Adrenal gland (tissue), 19 donors: ENCODE measurements at places on chromosomes 4 and X. TPM values are rescaled to one million over a fixed set of nuclear protein-coding genes. Genes with fewer than 3 reads are reported as not detected.

DNA sequence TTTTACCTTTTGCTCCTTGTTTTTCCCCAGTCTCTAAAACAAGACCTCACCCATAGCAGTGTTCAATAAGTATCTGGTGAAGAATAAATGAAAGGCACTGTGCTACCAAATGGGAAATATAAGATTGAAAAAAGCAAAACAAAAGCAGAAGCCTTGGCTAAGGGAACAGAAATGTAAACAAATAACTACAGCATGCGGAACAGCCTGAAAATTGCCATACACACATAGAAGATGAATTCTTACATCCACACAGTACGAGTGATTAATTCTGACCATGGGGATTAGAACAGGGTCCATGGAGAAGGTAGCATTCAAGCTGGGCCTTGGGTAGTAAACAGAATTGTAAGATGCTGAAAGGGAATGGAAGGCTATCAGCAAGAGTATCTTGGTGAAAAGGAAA is 40.5 kb downstream of the TMEM150C start:
- H3K4me1 ChIP-seq = peaks cover 17% of the 10 kb centered on the region
- no peak overlapping the region for H3K4me3 ChIP-seq
- no peaks in the 10 kb centered on the region for H3K27me3 ChIP-seq

The SLC10A7 gene
- 26.4 TPM for polyA plus RNA-seq

GRCh38 chr4:38306482-38307071 is 346.4 kb downstream of the PTTG2 start:
- no peak overlapping the region for H3K27ac ChIP-seq
- H3K4me3 ChIP-seq = no peak overlapping the region
- H3K27me3 ChIP-seq = no peaks in the 10 kb centered on the region
- DNase-seq = no peak

DNA sequence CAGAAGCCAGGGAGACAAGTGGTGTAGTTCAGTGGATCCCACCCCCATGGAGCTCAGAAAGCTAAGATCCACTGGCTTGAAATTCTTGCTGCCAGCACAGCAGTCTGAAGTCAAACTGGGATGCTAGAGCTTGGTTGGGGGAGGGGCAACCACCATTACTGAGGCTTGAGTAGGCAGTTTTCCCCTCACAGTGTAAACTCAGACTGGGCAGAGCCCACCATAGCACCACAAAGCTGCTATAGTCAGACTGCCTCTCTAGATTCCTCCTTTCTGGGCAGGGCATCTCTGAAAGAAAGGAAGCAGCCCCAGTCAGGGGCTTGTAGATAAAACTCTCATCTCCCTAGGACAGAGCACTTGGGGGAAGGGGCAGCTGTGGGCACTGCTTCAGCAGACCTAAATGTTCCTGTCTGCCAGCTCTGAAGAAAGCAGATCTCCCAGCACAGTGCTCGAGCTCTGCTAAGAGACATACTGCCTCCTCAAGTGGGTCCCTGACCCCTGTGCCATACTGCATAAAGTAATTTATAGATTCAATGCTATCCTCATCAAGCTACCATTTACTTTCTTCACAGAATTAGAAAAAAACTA is 163.2 kb downstream of the HHIP start:
- no peaks in the 10 kb centered on the region for H3K27me3 ChIP-seq
- H3K27ac ChIP-seq = no peak overlapping the region
- no peak for DNase-seq

GRCh38 chr4:1987721-1988326 is 20.9 kb downstream of the NELFA start:
- DNase-seq = no peak
- no peaks in the 10 kb centered on the region for H3K4me1 ChIP-seq
- H3K27ac ChIP-seq = no peak overlapping the region
- no peaks in the 10 kb centered on the region for H3K27me3 ChIP-seq

The IL2 gene
- polyA plus RNA-seq = not detected

The VAMP7 gene
- 15.1 TPM for polyA plus RNA-seq

GRCh38 chr4:3434881-3435685 is 6.7 kb upstream of the HGFAC start:
- no peak for DNase-seq
- no peaks in the 10 kb centered on the region for H3K27me3 ChIP-seq
- H3K36me3 ChIP-seq = no peaks in the 10 kb centered on the region
- H3K4me1 ChIP-seq = peaks cover 10% of the 10 kb centered on the region

The ARHGAP36 gene
- polyA plus RNA-seq = 17.9 TPM

The TMEM144 gene
- 10.1 TPM for polyA plus RNA-seq

GRCh38 chrX:128717635-128718578 is 665.7 kb upstream of the ACTRT1 start:
- H3K27ac ChIP-seq = no peak overlapping the region
- H3K4me3 ChIP-seq = no peak overlapping the region
- H3K4me1 ChIP-seq = no peaks in the 10 kb centered on the region

- no peak for DNase-seq
- H3K27me3 ChIP-seq = no peaks in the 10 kb centered on the region
- H3K36me3 ChIP-seq = no peaks in the 10 kb centered on the region
- H3K27ac ChIP-seq = no peak overlapping the region
- peaks cover 2% of the 10 kb centered on the region for H3K4me1 ChIP-seq
- no peak overlapping the region for H3K4me3 ChIP-seq
These were observed 139.5 kb downstream of the STIM2 start for GRCh38 chr4:27000122-27000521.

DNA sequence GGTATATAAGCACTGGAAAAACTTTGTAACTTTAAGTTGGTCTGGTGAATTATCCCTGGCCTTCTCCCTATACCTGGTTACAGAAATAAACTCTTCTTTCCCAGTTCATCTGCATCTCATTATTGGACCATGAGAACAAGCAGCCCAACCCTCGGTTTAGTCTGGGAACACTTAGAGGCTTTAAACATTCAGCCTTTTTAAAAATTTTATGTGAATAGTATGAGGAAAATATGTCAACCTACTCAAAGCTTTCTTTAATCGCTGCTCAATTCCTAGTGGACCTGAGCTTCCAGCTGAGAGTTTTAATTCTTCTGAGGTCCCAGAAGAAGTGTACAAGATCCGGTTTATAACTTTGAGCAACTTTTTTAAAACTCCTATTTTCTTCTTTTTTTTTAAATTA is 358.6 kb upstream of the NOCT start:
- no peak overlapping the region for H3K4me3 ChIP-seq
- no peaks in the 10 kb centered on the region for H3K4me1 ChIP-seq
- DNase-seq = no peak
- H3K27ac ChIP-seq = no peak overlapping the region
- H3K36me3 ChIP-seq = no peaks in the 10 kb centered on the region

The SPANXA2 gene
- polyA plus RNA-seq = not detected

GRCh38 chr4:84681486-84682274 is 98.8 kb downstream of the CDS1 start:
- H3K4me1 ChIP-seq = no peaks in the 10 kb centered on the region
- no peak overlapping the region for H3K27ac ChIP-seq
- H3K4me3 ChIP-seq = no peak overlapping the region
- DNase-seq = no peak
- H3K36me3 ChIP-seq = no peaks in the 10 kb centered on the region

The SPINK2 gene
- polyA plus RNA-seq = not detected

- no peaks in the 10 kb centered on the region for H3K36me3 ChIP-seq
- no peak for DNase-seq
- no peaks in the 10 kb centered on the region for H3K27me3 ChIP-seq
These were observed 61.4 kb downstream of the IGFBP7 start for GRCh38 chr4:57048590-57049304.

DNA sequence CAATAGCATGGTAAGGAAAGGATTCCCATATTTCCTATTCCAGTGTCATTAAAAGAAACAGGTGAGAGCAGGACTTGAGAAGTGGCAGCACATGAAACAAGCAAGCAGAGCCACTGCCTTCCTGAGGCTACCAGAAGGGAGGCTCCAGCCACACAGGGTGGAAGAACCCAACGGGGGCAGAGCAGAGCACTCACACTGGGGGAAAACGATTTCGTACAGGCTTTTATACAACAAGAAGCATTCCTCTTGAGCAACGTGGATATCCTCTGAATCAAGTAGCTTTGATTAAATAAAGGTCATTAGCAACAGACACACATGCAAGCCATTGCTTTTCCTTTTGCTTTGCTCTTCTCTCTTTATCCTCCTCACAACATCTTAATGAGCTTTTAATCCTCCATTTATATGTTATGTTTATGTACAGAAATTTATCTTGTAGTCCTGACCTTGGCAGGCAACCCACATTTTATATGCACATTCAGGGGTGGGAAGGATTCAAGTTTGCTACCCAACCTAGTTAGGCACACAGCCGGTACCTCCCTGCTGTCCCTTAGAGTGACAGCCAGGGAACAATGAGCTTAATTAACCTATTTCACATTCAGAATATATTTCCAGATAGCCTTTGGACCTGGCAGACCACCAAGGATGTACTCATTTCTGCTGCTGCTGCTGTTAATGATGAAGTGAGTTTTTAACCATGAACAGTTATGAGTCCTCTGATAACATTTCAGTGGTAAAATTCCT is 202.1 kb downstream of the ARHGAP24 start:
- no peaks in the 10 kb centered on the region for H3K4me1 ChIP-seq
- H3K36me3 ChIP-seq = no peaks in the 10 kb centered on the region
- no peaks in the 10 kb centered on the region for H3K27me3 ChIP-seq

The UGT2B15 gene
- polyA plus RNA-seq = not detected

DNA sequence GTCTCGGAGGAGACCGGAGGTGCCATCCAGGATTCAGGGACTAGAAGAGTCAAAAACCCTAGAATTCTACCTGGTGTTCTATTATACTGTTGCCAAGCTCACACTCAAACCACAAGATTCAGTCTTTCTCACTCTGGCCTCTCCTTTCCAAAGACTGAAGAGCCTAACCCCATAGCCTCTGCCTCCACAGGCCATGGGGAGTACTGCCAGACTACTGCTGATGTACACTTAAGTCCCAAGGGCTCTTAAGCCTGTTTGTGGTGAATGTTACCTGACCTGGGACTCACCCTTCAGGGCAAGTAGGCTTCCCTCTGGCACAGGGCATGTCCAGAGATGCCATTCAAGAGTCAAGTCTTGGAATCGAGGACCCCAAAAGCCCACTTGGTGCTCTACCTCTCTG is 58.9 kb upstream of the IRS4 start:
- DNase-seq = no peak
- H3K4me1 ChIP-seq = no peaks in the 10 kb centered on the region
- no peak overlapping the region for H3K27ac ChIP-seq

GRCh38 chr4:5186271-5187064 is 135.2 kb downstream of the STK32B start:
- no peak overlapping the region for H3K27ac ChIP-seq
- H3K4me3 ChIP-seq = no peak overlapping the region
- no peaks in the 10 kb centered on the region for H3K27me3 ChIP-seq
- DNase-seq = no peak

DNA sequence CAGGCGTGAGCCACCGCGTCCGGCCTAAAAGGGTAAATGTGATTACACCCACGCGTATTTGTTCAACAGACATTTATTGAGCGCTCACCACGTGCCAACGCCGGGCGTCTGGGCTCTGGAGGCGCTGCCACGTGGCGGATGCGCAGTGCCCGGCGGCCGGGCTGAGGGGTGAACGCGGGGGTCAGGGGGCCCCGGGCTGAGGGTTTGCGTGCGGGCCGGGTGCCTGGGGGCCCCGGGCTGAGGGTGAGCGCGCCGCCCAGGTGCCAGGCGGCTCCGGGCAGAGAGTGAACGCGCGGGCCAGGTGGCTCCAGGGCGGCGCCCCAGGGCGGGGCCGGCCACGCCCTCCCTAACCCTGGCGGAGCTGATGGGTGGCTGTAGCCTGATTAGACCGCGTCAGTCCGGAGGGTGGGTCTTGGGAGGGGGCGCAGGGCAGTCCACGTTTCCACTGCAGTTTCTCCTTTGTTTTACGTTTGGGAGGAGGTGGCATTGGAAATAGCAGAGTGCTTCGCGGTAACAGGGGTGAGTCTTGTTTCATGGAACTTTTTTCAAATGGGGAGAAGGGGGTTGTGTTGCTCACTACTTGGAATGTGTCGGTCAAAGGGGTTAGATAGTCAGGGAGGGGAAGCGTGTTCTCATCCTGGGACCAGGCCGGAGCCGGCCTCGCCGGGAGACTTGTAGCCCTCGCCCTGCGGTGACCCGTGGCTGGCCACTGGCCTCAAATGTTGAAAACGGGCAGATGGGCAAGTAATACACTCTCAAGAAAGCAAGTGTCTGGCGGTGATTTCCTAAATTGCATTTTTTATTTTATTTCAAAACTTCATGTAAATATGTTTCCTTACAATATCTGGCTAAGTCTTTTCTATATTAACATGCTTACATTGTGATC is at the start of gene ZFP42:
Gene ZFP42, plus strand, starts transcription at position 450 of the 886 bp plus-strand sequence. CDS start 7,037 bp downstream, outside the sequence.
- no peak for DNase-seq
- no peaks in the 10 kb centered on the region for H3K4me1 ChIP-seq
- no peaks in the 10 kb centered on the region for H3K27me3 ChIP-seq
- H3K4me3 ChIP-seq = no peak within 1 kb of the TSS

DNA sequence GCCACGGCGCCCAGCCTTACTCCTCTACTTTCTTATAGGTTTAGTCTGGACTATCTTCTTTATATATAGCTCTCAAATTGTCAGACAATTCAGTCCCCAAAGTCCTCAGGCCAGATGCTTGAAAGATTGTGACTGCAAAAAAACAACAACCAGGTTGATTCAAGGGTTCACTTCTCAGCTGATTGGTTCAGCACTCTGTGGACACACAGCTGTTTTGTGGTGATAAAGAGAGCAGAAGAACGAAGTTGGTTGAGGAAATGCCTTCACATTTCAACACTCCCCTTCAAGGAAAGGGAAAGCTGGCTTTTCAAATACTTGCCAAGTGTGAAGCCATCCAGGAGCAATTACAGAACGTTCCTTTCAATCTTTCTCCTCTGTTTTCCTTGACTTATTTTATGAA is 166.8 kb downstream of the SHROOM3 start:
- no peak for DNase-seq
- no peak overlapping the region for H3K4me3 ChIP-seq
- no peaks in the 10 kb centered on the region for H3K27me3 ChIP-seq
- H3K4me1 ChIP-seq = no peaks in the 10 kb centered on the region

The TCP11X1 gene
- not detected for polyA plus RNA-seq

GRCh38 chrX:9677098-9677739 is 88.4 kb downstream of the GPR143 start:
- no peaks in the 10 kb centered on the region for H3K36me3 ChIP-seq
- no peaks in the 10 kb centered on the region for H3K4me1 ChIP-seq
- no peaks in the 10 kb centered on the region for H3K27me3 ChIP-seq

DNA sequence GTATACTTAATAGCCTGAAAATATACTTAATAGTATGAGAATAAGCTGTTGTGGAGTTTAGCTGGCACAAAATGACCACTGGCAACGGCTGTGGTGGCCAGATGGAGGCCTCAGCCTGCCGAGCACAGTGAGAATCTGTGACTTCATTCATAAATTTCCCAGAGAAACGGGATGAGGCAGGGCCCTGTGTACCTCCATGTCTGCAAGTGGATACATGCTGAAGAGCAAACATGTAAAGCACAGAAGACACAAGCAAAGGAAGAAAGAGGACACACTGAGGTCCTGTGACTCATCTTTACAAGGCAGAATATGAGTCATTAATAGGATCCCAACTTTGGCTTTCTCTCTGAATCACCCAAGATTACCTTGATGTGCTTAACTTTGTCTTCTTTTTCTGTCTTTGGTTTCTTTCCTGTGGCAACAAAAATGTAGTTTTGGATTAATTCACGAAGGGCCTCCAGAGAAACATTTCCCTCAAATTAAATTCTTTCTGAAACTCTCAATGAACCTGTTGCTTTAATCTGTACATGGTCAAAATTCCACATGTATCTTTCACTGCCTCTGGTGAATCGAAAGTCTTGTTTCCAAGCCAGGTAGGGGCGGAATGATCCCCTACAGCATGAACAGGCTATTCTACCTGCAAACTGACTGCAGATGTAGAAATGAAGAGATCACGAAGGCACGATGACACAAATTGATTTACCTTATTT is 56.4 kb downstream of the IRF2 start:
- H3K36me3 ChIP-seq = peaks cover 34% of the 10 kb centered on the region
- no peaks in the 10 kb centered on the region for H3K27me3 ChIP-seq
- H3K27ac ChIP-seq = peak overlapping the region; percentile 58
- DNase-seq = no peak
- no peak overlapping the region for H3K4me3 ChIP-seq

The PRRG3 gene
- polyA plus RNA-seq = 0.24 TPM

The KLHL13 gene
- polyA plus RNA-seq = 8.1 TPM
